ENCODE measurements at places on chromosomes 6 and 20.

DNA sequence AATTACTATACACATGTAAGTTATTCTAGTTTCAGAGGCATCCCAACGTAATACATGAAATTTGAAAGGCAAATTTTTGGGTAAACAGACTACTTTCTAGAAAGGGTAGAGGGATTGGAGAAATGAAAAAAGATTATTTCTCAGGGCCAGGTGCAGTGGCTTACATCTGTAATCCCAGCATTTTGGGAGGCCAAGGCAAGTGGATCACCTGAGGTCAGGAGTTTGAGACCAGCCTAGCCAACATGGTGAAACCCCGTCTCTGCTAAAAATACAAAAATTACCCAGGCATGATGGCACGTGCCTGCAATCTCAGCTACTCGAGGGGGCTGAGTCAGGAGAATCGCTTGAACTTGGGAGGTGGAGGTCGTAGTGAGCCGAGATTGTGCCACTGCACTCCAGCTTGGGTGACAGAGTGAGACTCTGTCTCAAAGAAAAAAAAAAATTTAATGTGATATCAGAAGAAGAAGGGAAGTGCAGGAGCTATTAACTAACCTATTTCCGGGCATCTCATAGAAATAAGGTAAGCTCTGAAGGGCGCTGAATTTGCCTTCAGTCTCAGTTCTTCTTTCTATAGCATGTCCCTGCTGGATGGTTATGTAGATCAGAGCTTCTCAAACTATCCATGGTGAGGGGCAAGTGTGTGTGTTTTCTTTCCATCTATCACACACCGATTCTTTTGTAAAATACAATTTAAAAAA, 100.3 kb upstream of the MTHFD1L start:
- DNase-seq: no peak

- DNase-seq: no peak
Measured at GRCh38 chr6:109093732-109094415, 772 bp downstream of the SESN1 start.

GRCh38 chr20:5748246-5748645, 2.0 kb upstream of the SHLD1 start:
- no peak for DNase-seq

GRCh38 chr20:21237956-21238799, 65.0 kb upstream of the XRN2 start:
- peak; percentile 67 for DNase-seq

DNA sequence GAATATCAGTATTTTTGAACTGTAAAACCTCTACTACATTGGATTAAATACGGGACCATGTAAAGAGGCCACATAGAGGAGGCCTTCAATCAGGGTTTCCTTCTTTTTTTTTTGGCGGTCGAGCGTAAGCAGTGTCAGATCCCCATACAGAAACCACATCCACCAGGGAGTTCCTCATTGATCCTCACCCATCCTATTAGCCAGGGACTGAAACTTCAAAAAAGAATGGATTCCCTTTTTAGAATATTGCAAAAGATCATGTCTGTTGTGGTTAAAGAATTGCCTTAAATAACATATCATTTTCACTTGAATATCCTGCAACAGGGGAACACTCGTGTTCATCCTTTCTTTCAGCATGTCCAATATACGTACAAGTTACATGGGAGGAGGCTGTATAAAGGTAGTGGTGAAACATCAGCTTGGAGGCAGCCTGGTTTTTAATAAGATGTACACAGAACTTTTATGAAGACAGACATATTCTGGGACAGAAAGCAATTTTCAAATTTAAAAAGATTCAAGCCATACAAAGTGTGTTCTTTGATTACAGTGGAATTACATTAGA, 96.1 kb downstream of the PPP1R14C start:
- DNase-seq: no peak
